SK-MEL-5 (cell line): ENCODE measurements at places on chromosomes 4 and X.
A peak's percentile ranks its signal among the peaks of the same experiment; 100 is the strongest.

- DNase-seq, result no peak
These were observed 18.9 kb upstream of the AASDH start for GRCh38 chr4:56406151-56406550.

- peak; percentile 43 for DNase-seq
These were observed 146.7 kb upstream of the VCX3A start for GRCh38 chrX:6681521-6682145.

DNA sequence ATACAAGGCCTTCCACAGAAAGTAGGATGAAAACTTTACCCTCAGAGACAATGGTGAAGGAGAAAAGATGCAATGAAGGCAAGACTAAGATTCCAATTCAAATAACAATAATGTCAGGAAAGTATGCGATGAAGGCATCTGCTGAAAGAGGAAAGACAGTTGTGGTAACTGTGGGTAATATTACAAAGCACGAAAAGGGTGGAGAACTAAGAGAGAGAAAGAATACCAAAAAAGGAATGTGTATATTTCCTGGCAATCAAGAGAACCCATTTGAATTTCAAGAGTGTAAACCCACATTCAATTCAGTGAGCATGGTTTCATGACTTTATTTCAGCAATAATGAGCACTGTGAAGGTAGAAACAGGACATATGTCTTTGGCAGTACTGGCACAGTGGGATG lies 225.5 kb downstream of the PALLD start:
- DNase-seq, result no peak

DNA sequence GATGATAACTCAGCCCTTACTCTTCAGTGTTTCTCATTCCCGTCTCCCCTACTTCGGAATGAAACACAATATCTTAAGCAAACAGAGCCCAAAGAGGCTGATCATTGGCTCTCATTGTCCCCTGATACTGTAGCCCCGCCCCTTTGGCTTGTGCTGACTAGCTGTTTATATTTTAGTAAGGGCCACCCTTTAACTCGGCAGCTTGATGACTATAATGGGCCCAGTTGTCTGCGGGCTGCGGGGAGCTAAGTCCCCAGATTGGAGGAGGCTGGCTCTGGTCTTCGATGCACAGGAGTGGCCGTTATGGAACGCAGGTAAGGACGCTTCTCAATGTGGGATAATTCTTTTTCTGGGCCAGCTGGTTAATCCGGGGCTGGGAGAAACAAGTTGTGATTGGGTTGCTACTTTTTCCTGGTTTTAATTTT lies at the start of gene TRIM2:
Gene TRIM2 (plus strand): TSS at position 197 of the 425 bp plus-strand sequence. CDS start 88 bp downstream, at position 285.
- DNase-seq, result peak; percentile 93

GRCh38 chrX:148513661-148514060 lies 13.2 kb downstream of the AFF2 start:
- no peak for DNase-seq

DNA sequence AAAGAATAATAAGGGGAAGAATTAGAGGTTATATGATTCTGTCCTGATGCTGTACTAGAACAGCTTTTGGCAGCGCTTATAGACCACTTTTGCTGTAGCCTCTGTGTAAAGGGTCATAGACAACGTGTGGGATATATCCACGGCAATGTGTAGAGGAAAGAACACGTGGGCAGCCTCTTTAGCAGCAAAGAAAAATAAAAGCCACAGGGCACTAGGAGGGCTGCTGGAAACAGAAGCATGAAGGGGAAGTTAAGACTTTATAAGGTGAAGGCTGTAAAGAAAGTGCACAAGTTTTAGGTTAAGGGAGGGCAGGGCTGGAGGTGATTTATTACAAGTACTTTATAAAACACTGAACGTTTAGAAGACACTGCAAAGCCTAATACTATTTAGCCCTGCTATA lies 20.1 kb upstream of the PHEX start:
- no peak for DNase-seq

- DNase-seq, result no peak
These were observed 714.9 kb downstream of the GRXCR1 start for GRCh38 chr4:43607400-43607799.

DNA sequence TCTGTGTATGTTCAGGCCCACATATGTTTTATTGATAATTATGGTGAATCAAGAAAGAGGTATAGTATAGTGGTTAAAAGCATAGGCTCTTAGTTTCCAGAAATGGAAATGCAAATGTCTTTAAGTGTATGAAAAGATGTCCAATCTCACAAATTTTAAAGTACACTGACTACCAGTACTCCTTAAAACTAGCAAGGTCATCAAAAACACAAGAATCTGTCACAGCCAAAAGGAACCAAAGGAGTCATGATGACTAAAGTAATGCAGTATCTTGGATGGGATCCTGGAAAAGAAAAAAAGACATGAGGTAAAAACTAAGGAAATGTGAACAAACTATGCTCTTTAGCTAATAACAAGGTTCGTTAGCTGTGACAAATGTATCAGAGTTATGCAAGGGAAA lies 661 bp upstream of the RBM41 start:
- DNase-seq, result no peak

- DNase-seq, result peak; percentile 60
These were observed 102.7 kb upstream of the DHX15 start for GRCh38 chr4:24686866-24687692.

GRCh38 chrX:67720344-67720743 lies 176.5 kb downstream of the AR start:
- no peak for DNase-seq

- DNase-seq, result no peak
These were observed 35.1 kb downstream of the PIGG start for GRCh38 chr4:534101-534575.

GRCh38 chrX:109487640-109488039 lies 5.8 kb upstream of the GUCY2F start:
- DNase-seq, result no peak

DNA sequence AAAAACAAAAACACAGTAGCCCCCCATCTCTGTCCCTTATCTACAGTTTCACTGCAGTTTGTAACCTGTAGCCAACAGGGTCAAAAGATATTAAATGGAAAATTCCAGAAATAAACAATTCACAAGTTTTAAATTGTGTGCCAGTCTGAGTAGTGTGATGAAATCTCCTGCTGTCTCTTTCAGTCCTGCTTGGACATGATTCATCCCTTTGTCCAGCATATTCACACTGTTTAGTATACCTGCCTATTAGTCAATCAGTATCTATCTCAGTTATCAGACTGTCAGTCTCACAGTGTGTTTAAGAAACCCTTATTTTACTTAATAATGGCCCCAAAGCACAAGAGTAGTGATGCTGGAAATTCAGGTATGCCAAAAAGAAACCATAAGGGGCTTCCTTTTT lies 21.9 kb downstream of the CNOT6L start:
- no peak for DNase-seq

GRCh38 chr4:187541666-187542065 lies 453.9 kb upstream of the ZFP42 start:
- no peak for DNase-seq

DNA sequence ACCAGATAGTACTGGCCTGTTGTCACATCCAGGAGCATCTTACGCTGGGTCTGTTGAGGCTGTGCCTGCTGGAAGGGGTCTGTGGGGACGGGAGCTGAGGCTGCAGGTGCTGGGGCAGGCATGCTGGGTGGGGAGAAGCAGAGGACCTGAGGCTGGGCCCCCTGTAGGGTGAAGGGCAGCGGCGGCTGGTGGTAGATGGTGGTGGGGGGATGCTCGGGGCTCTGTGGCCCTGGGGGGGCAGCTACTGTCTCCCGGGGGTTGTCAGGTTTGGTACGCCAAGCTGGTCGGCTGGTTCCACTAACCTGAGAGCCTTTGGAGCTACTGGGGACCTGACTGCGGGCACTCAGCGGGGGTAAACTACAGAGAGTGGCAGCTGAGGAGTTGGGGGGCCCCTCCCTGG lies 7.8 kb downstream of the C4orf54 start:
- DNase-seq, result no peak

DNA sequence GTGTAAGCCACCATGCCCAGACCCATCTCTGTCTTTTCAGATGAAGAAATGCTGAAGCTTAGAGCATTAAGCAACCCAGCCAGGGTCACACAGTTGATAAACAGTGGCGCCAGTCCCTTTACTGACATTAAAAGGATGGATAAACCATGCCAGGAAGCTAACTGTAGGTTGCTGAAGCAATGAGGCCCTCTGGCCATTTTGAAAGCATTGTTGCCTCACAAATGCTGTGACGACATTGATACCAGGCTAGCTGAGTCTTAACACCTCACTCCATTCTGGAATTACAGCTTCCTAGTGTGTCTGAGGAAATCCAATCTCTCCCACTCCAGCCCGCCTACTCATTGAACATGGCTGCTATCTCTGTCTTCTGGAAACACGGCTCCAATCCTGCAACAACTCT lies 89.7 kb downstream of the LNX1 start:
- DNase-seq, result no peak

GRCh38 chr4:37665333-37666320 lies 20.5 kb downstream of the RELL1 start:
- no peak for DNase-seq

- DNase-seq, result no peak
These were observed 2.8 kb downstream of the RENBP start for GRCh38 chrX:153941336-153942252.

DNA sequence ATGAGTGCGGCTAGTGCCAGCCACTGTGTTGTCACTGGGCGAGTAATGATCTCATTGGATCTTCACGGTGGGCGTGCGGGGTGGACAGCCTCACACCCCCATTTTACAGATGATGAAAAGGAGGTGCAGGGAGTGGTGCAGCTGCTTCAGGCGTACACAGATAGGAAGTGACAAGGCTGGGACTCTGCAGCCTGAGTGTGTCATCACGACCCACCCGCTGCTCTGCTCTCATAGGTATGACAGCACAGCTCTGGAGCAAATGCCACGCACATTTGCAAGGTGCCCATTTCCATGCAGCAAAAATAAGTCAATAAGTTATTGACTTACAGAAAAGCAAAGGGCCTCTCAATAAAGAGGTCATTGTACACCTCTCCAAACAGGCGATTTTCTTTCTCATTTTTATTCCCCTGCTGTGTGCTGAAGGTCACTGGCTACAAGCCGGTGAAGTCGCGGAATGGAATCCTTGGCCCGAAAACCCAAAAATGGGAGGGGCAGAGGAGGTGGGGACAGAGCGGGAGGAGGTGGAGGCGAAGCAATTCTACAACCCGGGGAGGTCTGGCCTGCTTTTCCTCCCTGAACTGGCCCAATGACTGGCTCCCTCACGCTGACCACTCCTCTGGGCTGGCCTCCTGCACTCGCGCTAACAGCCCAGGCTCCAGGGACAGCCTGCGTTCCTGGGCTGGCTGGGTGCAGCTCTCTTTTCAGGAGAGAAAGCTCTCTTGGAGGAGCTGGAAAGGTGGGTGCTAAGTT lies at the start of gene SOD3:
Gene SOD3 (plus strand): TSS at position 658 of the 750 bp plus-strand sequence. CDS start 3,949 bp downstream, outside the sequence.
- DNase-seq, result no peak

DNA sequence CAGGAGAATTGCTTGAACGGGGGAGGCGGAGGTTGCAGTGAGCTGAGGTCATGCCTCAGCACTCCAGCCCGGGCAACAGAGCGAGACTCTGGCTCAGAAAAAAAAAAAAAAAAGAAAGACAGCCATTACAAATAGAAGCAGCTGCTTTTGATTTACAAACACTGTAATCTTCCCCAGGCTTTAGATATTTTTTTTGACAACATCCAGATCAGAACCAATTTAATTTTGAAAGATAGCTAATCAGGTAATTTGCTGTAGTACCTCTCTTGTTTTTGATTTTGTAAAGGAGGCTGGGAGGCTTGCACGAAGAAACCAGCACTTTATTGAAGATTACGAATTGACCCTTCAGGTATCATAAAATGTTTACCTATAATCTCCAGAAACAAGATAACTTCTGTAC lies 107.0 kb downstream of the LDB2 start:
- DNase-seq, result no peak

DNA sequence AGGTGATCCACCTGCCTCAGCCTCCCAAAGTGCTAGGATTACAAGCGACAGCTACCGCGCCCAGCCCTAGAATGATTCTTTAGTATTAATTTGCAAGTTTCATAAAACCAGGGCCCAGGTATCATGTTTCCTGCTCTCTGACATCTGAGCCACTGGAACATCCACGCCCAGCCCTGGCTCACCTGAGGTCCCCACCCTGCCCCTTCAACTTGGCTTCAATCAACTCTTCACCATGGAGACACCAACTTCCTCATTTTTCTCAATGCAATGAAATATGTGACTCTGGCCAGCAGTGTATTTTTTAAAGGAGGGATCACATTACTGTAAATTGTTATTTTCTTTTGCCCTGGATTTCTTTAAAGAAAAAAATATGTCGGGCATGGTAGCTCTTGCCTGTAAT lies 3.9 kb downstream of the PRSS12 start:
- no peak for DNase-seq

- no peak for DNase-seq
These were observed 1528.9 kb downstream of the PCDH7 start for GRCh38 chr4:32249040-32249439.

- no peak for DNase-seq
These were observed 58.3 kb downstream of the RAI2 start for GRCh38 chrX:17802756-17803155.

DNA sequence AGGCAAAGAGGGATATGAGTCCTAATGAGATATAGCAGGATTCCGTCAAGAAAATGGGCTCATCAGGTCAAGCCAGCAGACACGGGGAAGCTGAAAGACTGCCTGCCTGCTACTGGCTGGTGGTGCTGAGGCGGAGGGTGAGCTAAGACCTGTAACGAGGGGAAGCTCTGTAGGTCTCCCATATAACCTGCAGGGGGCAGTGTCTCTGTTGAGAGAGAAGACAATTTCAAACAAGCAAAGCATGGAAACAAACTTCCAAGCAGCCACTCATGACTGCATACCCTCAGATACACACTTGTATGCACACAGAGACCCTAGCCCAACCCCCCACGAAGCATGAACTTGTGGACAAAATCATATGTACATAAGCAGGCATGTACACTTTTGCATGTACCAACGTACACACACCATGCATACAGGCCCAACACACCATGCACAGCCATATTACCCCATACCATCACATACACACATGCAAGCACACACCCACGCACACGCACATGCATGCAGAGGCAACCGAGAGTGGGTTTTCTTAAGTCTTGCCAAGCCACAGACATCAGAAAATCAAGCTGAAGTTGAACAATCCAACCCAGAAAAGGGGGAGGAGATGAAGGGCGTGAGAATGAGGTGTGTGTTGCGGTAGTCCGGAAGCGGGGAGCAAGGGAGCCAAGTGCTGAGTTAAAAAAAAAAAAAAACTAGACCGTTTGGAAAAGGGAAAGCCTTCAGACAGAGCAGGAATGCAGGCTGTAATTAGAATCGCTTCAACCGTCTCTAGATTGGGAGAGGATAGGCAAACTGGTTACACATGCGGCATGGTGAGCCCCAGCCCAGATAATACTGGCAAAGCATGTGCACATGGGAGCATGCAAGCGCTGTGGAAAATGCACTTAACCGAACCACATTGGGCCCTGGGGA lies 71.0 kb downstream of the PJA1 start:
- DNase-seq, result peak; percentile 67

GRCh38 chr4:61619528-61619927 lies 419.4 kb downstream of the ADGRL3 start:
- DNase-seq, result peak; percentile 2
